ENCODE measurements at places on chromosomes 3 and 15.

DNA sequence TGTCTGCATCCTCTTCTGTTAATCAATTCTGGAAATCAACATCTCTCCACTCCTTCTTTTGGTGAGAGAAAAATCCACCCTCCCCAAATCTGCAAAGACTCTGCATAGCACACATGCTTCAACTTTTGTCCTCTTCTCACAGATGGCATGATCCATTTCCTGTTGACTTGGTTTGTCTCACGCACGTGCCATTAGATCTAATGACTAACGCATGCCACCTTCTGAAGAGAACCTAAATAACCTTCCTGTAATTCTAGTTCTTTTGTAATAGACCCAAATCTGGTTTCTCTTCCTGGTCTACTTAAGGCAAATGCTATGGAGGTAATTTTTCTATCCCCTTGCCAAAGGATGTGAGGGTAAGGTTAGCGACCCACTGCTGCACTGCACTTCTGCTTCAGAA lies 51.0 kb upstream of the ATOSA start:
- DNase-seq = peak; percentile 13

- no peak for DNase-seq
These were observed 31.4 kb upstream of the POU1F1 start for GRCh38 chr3:87307805-87308204.

- peak; percentile 87 for DNase-seq
These were observed 12.3 kb downstream of the CPNE9 start for GRCh38 chr3:9715764-9716437.

- DNase-seq = no peak
These were observed 127.9 kb downstream of the FMN1 start for GRCh38 chr15:33066584-33066983.

DNA sequence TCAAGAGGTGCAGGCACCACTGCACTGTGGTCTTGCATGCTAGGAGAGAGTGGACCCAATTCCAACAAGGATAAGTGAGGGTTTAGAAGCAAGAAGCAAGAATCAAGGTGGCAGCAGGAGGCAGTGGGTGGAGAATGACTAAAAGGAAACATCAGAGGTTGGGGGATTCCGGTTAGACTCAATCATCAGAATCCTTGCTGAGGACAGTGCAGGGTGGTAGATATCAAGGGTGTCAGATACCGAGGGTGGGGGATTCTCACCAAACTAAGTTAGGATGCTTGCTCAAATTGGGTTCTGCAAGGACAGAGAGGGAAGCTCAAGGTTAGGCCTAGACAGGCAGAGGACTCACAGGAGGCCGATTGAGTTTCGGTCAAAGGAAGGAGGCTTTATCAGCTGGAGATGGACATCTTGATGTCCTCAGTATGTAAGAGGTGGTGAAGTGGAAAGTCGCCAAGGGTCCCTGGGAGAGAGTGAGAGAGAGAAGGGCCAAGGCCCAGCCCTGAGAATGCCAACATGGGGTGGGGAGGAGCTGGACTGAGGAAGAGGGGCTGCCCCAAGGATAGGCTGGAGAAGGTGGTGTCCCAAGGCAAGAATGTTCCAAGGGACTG lies 102.2 kb downstream of the ARNT2 start:
- no peak for DNase-seq
